Memory B cell (primary cell): ENCODE measurements at places on chromosomes 4 and X.
A peak's percentile ranks its signal among the peaks of the same experiment; 100 is the strongest.

GRCh38 chr4:188619456-188620149 lies 480.4 kb downstream of the TRIML1 start:
- no peak for DNase-seq

GRCh38 chrX:71111921-71112431 lies 599 bp upstream of the IL2RG start:
- DNase-seq: no peak

DNA sequence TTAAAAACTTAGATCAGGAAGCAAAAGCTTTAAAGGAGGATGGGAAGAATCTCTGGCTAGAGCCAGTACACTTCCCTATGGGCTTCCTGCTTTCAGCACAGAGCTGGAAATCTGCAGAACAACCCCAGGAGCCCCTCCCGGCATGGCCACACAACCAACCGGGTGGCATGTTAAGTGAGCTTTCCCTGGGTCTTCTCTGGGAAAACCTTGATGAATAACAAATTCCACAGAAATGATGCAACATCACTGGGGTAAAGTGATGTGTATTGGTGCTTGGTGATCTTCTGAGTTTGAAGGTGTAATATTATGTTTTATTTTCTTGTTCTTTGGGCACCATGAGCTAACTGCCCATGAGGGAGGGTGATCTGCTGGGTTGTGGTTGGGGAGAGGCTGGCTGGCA lies 22.1 kb downstream of the NHS start:
- no peak for DNase-seq

GRCh38 chr4:147425019-147425418 lies 55.9 kb upstream of the EDNRA start:
- no peak for DNase-seq

- DNase-seq: no peak
Measured at GRCh38 chr4:149398993-149399392, 416.6 kb downstream of the IQCM start.

- DNase-seq: no peak
Measured at GRCh38 chrX:12903646-12904045, 2.8 kb upstream of the TLR8 start.

DNA sequence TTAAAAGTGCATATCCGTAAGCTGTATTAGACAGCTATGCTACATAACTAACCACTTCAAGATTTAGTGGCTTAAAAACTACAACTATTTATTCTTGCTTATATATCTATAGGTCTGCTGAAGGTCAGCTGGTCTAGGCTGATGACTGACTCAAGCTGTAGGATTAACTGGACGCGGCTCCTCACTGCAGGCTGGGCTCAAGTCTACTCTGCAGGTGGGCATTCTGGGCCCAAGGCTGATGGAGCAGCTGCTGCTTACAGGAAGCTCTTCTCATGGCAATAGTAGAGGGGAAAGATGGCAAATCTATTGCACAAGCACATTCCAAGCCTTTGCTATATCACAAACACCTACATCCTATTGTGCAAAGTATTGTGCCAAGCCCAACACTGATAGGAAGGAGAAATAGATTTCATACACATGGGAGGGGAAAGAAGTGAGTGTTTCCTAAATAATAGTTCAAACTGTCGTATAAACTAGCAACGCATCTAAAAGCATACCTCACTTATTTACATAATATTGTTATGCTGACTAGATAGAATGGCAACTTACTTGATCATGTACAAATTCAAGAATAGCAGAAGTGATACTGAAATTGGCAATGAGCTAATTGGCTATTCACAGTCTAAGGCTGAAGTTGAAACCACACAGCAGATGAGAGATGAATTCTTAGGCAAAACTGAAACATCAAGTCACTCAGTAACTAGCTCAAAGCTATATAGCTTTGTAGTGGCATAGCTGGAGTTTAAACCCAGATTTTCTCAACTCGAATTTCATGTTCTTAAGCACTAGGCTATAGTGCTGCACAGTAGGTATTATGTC lies 263.8 kb downstream of the NKX6-1 start:
- DNase-seq: no peak

DNA sequence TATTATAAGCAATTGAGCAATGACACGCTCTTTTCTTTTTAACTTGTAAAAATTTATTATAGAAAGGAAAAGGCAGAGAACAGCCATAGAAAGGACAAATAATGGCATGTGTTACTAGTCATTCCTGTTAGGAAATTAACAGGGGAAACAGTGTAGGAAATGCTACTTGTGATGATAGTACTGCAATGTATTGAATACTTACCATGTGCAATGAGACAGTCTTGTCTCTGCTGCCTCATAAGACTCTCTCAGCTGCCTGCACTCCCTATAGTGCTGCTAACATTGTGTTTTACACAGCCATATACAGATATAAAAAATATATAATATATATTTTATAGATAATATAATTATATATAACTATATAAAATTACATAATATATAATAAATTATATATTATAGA lies 62.3 kb upstream of the SHOX start:
- DNase-seq: no peak

DNA sequence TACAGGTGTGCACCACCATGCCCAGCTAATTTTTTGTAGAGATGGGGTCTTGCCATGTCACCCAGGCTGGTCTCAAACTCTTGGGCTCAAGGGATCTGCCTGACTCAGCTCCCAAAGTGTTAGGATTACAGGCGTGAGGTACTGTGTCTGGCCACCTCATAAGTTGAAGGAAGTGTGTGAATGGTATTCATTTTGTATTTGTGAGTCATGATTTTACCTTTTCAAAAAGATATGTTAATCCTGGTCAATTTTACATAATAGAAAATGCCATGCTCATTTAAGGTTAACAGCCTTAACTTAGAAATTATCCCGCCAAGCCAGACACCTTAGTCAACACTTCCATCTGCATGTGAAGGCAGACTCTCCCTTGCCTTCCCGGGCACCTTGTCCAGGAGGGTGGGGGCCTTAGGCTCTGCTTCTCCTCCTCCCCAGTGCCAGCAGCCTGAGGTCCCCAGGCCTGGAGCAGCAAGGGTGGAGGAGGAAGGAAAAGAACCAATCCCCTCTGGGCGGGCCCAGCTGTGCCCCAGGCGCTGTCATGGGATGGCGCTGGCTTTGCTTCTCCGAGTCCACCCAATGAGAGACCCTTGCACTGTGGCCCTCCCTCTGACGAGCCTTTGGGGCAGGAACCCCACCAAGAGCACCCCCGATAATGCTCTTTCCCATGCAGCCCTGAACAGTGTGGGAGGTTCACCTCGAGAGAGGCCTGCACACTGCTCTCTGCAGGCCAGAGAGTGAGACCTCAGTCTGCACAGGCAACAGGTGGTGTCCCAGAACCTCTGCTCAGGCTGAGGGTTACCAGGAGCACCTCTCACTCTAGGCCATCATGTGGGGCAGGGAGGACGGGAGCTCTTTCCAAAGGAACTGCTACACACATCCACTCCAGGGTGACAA lies 37.3 kb downstream of the RNF212 start:
- DNase-seq: no peak

DNA sequence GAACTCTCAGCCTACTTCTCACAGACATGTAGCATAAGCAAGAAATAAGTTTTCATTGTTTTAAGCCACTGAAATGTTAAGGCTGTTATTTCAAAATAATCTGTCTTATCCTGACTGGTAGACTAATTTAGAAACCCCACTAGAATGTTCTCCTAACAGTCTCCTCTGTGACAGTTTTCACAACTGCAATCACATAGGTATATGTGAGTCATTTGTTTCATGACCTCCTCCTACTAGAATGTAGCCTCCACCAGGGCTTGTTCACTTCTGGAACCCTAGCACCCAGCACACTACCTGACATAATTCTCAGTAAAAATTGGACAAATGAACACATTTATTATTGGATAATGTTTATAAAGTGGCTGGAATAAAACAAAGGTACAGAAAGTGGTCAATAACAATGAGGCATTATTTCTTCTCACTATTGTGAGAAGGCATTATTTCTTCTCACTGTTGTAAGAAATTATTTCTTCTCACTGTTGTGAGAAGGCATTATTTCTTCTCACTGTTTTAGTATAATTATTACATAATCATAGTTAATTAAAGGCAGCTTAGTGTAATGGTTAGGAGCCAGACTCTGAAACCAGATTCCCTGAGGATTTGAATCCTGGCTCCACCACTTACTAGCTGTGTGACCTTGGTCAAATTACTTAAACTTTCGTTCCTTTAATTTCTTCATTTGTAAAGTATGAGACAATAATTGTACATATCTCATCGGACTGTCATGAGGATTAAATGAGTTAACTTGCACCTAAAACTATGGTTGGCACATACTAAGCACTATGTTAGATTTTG lies 251.5 kb downstream of the RASL11B start:
- DNase-seq: no peak

- DNase-seq: no peak
Measured at GRCh38 chr4:181877329-181877848, 365.8 kb upstream of the TENM3 start.

DNA sequence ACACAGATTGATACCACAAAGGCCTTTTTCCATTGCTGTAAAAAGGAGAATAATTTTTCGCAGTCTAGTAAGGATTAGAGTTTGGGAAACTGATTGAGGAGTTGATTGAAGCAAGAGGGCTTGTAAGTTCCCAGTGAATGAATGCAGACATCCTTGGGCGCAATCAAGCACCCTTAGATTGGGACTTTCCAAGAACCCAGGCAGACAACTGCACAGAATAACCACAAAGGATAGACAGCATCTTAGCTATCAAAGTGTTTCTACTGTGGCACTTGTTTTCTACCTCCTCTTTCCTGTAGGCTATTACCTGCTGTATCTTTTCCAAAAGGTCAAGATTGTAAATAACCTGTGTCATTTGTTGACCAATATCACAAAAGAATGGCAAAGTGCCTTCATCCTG lies 2.6 kb downstream of the COX18 start:
- DNase-seq: no peak

DNA sequence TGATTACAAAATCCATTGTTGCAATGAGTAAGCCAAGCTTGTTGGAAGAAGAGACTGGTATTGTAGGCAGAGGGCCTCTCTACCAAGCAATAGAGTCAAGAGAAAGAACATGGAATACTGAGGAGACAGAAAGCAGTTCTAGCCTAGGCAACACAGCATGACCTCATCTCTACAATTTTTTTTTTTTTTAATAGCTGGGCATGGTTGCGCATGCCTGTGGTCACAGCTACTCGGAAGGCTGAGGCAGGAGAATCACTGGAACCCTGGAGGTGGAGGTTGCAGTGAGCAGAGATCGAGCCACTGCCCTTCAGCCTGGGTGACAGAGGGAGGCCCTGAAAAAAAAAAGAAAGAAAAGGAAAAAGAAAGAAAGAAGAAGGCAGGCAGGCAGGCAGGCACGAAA lies 11.7 kb upstream of the ZBTB33 start:
- DNase-seq: no peak

DNA sequence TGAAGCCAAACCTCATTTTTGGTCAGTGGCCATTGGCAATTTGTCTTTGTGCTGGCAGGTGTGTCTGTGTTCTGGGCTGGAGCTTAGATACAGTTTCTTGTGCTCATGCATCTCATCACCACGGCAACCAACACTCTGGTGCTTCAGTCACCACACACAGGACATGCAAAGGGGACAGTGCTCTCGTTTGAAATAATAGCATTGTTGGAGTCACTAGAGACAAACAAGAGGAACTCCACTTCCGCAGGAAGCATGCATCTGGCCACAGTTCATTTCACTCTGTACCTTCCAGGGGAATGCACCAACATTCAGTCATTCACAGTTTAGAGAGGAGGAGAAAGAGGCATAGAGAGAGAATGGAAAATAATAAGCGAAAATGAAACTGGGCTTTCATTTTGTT lies 267.4 kb downstream of the ANK2 start:
- peak; percentile 10 for DNase-seq

- DNase-seq: no peak
Measured at GRCh38 chr4:80017125-80017854, 55.7 kb downstream of the ANTXR2 start.

DNA sequence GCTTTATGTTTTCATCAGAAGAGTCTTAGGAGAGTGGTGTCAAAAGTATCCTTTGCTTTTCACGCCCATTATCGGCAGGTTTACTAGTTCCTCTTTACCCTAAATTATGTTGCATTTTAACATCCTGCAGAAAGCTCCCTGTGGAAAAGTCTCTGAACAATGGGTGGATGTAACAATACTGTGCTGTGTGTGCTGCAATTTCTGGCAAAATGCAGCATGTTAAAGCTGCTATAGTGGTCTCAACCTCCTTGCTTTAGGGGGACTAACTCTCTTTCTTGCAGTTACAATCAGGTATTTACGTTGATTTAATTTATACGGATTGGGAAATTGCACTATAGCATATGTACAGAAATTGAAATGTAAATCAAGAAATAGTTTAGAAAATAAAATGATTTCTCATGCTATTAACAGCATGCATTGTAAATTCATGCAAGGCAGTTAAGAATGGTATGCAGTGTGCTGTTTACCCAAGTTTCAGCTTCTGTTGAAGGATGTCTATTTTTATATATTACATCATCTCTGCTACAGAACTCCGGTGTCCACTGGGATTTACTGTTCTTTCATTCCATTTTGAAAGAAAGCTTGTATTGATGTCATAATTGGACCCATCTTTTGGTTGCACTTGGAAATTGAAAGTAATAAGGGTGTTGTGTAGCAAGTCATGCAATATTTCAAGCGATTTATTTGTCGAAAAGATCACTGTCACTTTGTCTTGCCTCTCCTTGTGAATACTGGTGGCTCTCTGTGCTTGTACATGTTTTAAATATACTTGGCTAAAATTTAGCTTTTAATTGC lies 145.7 kb downstream of the RAPGEF2 start:
- no peak for DNase-seq

- DNase-seq: no peak
Measured at GRCh38 chrX:13254076-13254785, 65.6 kb downstream of the ATXN3L start.

GRCh38 chr4:75779105-75779757 lies 54.9 kb downstream of the USO1 start:
- DNase-seq: no peak

GRCh38 chrX:10709276-10709675 lies 88.9 kb upstream of the MID1 start:
- DNase-seq: no peak

- no peak for DNase-seq
Measured at GRCh38 chr4:147590249-147590920, 26.8 kb upstream of the TMEM184C start.

- DNase-seq: no peak
Measured at GRCh38 chrX:150573702-150574101, 5.3 kb downstream of the MTM1 start.

DNA sequence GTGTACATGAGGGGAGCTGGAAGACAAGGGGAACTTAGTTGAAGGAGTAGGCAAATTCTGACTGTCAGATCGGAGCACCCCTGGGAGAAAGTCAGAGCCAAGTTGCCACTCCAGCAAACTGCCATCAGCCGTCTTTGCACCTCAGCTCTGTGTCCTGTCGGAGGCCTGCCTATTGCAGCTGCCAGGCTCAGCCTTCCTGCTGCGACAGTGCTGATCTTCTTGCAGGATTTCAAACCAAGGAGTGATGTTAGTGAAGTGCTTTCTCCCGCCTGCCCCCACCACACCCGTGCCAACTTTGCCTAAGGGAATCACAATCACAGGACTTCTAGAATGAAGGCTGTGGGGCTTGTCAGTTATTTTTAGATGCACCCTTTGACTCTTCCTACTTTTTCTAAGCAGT lies 185.3 kb downstream of the KIT start:
- no peak for DNase-seq

- DNase-seq: no peak
Measured at GRCh38 chrX:99142745-99143144, 1267.3 kb downstream of the PCDH19 start.
